ENCODE measurements at places on chromosomes 4 and X.

- no peak for DNase-seq
Measured at GRCh38 chrX:47169726-47170515, 23.7 kb upstream of the UBA1 start.

- DNase-seq: no peak
Measured at GRCh38 chr4:99402765-99403164, 32.4 kb downstream of the ADH7 start.

- DNase-seq: no peak
Measured at GRCh38 chr4:3845744-3846429, 79.7 kb downstream of the ADRA2C start.

- no peak for DNase-seq
Measured at GRCh38 chr4:104128850-104129213, 365.9 kb downstream of the CXXC4 start.

DNA sequence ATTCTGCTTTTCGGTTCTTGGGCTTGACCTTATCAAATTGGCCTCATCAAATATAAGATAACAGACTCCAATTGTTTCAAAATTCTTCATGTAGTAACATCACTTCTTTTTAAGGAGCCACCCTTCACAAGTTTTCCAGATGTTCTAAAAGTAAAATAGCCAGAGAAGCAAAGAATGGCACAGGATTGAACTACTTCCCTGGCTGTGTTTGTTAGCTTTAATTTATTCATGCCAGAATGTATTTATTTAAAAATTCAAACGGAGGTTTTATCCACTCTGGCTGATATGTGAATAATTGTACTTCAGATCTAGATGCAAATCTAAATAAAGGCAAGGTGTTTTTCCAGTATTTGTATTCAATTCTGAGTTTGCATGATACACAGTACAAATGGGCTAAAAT lies 581.3 kb upstream of the TENM3 start:
- no peak for DNase-seq

- no peak for DNase-seq
Measured at GRCh38 chr4:87868522-87868921, 35.8 kb downstream of the MEPE start.

DNA sequence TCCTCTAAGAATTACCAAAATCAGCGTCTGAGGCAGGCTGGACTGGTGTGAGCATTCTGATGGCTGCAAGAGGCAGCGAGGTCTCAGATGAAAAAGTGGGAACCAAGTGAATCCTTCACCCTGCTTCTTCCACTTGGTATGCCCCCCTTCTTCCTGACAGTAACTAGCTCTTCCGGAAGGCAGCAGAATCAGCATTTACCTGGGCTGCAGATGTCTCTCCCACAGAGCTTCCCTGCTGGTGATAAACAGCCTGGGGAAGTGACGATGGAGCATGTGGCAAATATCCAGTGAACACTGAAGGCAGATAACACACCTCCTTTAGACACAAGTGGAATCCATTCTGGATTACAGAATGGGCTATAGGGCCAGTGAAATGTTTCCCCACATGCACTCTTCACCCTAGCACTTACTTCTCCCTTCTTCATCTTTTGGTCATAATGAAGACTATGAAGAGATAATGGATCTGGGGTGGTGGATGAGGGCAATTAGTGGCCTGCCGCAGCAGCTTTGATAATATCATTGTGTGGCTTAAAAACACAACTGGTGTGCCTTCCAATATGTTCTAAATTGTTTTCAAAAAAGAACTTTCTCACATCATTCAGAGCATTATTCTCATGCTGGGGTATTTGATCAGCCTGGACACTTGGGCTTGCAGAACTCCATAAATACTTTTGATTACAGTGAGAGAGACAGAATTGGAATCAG lies 60.8 kb upstream of the TBC1D9 start:
- no peak for DNase-seq

DNA sequence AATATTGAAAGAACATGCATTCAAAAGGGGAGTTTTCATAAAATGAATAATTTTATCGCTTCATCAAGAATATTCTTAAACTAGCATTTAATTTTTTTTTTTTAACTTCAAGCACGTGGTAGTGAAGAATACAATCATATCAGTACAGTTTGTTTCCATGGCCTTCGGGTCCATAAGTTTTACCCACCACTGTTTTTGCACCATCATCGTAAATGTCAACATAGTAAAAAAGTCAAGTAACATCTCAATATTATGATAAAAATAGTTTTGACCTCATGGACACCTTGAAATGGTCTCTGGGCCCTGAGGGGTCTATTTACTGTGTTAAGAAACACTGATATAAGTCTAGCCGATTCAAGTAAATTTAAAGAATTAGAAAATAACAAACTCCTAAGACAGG lies 80.2 kb downstream of the ANKRD17 start:
- no peak for DNase-seq

DNA sequence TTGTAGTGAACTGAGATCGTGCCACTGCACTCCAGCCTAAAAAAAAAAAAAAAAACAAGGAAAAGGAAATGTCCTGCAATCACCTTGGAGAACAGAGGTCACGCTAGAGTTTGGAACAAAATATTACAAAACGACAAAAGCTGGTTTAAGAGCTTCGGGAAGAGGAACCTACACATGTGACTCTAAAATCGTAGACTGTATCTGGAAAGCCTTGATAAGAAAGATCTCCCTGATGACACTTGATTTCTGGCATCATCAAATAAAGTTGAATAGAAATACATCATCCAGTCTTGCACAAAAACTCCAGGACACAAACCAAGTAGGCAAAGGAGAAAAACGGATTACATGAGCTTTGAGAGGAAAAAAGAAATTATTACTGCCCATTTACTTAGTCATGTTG lies 31.1 kb upstream of the DOCK11 start:
- no peak for DNase-seq
